ENCODE measurements at places on chromosomes 16 and 17. TPM values are rescaled to one million over a fixed set of nuclear protein-coding genes. Genes with fewer than 3 reads are reported as not detected.

MEOX1 gene
- total RNA-seq, result 1.4 TPM

CEMP1 gene
- 0.54 TPM for total RNA-seq

KRTAP3-2 gene
- total RNA-seq, result not detected

TNFRSF17 gene
- total RNA-seq, result 3.0 TPM

BRCA1 gene
- 5.1 TPM for total RNA-seq

CDH13 gene
- 13.8 TPM for total RNA-seq

TVP23A gene
- total RNA-seq, result 0.19 TPM

SP6 gene
- total RNA-seq, result 2.0 TPM

ESRP2 gene
- total RNA-seq, result 32.9 TPM

CCDC154 gene
- 2.8 TPM for total RNA-seq

WNT9B gene
- 5.3 TPM for total RNA-seq

KRTAP2-1 gene
- not detected for total RNA-seq

ABI3 gene
- total RNA-seq, result 18.3 TPM

KRT31 gene
- not detected for total RNA-seq

RAPGEFL1 gene
- 4.3 TPM for total RNA-seq

SLC47A1 gene
- 26.0 TPM for total RNA-seq

SETD6 gene
- 25.0 TPM for total RNA-seq

ADAMTS18 gene
- 0.60 TPM for total RNA-seq

ARHGAP44 gene
- 8.4 TPM for total RNA-seq

TCF25 gene
- total RNA-seq, result 209 TPM

PLCD3 gene
- total RNA-seq, result 111 TPM

HNF1B gene
- total RNA-seq, result 185 TPM

MFAP4 gene
- 51.1 TPM for total RNA-seq

IRX6 gene
- total RNA-seq, result 1.2 TPM

PEX12 gene
- total RNA-seq, result 6.5 TPM
